Effector CD4-positive, alpha-beta T cell (primary cell): ENCODE measurements at places on chromosomes 13 and 19.

- no peak for DNase-seq
Observed at GRCh38 chr13:87122551-87122950, 548.6 kb upstream of the SLITRK5 start.

GRCh38 chr19:55460670-55461258 lies 678 bp downstream of the ISOC2 start:
- no peak for DNase-seq

DNA sequence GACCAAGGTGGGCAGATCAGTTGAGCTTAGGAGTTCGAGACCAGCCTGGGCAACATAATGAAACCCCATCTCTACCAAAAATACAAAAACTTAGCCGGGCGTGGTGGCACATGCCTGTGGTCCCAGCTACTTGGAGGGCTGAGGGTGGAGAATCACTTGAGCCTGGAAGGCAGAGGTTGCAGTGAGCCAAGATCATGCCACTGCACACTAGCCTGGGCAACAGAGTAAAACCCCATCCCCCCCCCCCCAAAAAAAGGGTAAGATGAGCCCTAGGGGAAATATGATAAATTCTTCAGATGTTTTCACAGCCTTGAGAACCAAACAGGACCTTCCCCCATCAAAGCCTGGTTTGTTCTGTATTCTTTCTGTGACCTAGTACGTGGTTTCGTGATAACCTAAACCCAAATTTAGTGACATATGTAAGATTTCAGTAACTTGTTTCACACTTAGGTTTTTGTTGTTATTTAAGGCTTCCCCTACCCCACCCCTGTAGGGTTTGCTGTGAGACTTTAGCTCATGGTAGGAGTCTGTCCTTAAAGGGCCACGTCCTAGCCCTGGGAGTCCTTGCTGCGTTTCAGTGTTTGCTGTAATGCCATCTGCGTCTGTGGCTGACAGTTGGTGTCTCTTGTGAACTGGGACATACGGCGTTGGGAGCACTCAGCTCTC lies 49.6 kb downstream of the MYO9B start:
- DNase-seq = peak; percentile 42

DNA sequence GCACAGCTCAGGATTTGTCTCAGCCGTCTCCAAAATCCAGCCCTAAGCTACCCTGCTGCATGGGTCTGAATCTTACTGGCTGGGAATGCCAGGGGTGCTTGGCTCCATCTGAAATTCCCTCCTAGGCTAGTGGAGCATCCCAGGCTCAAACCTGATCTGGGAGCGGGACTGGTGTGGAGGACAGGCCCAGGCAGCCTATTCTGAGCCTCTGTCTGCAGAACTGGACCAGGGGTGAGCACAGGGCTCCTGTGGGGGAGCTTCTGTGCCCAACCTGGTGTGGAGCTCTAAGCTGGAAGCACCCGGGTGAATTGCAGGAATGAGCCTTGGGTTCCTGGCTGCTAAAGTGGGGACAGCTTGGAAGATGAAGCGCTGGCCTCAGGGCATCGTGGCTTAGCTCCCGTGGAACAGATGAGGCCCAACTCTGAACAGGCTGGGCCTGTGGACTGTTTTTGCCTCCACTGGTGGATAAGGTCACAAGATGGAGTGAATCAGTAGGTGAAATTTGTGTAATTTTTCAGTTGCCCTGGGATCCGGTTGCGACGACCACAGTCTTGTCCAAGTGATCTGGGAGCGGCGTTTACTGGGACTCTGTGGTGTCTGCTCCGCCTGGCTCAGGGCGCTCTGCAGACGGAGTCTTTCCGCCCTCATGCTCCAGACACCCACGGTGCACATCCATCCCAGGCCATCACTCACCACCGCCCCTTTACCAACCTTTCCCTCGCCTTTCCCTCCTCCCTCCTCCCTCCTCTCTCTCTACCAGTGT lies 79.5 kb downstream of the TEX29 start:
- no peak for DNase-seq

GRCh38 chr13:107534548-107534947 lies 680.8 kb downstream of the LIG4 start:
- DNase-seq = no peak

DNA sequence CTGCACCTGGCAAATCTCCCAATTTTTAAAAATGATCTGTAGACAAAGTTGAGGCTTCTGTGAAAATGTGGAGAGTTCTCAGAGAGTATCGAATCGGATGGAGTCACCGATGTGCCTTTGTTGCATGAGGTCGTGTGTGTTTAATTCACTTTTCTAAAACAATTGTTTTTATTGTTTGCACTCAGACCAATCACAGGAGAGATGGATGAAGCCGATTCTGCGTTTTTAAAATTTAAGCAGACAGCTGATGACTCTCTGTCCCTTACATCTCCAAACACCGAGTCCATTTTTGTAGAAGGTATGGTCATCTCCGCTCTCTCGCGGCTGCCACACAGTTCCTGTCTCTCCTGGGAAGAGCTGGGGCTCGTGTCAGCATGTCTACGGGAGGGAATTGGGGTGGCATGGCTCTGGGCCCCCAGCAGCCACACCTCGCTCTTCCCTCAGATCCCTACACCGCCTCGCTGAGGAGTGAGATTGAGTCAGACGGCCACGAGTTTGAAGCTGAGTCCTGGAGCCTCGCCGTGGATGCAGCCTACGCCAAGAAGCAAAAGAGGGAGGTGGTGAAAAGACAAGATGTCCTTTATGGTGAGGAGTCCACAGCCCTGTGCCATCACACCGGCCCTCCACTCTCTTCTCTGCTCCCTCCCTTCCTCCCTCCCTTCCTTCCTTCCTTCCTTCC lies 47.2 kb downstream of the PEX11G start:
- no peak for DNase-seq

- peak; percentile 14 for DNase-seq
Observed at GRCh38 chr19:19321141-19321577, 530 bp downstream of the MAU2 start.

DNA sequence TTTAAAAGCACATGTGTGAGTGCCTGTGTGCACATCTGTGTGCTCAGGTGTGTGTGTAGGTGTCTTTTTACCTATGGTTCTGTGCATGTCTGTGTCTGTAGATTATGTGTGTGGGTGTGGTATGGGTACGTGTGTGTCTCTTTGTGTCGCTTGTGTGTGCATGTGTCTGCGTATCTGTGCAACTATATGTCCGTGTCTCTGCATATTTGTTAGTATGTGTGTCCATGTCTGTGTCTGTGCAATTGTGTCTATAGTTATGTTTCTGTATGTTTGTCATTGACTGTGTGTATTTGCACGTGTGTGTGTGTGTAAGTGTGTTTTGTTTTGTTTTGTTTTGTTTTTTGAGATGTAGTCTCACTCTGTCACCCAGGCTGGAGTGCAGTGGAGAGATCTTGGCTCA lies 7.3 kb upstream of the KCTD15 start:
- no peak for DNase-seq

- DNase-seq = no peak
Observed at GRCh38 chr13:91813253-91813652, 414.8 kb downstream of the GPC5 start.

GRCh38 chr19:10288662-10289166 lies 1.0 kb upstream of the ICAM5 start:
- DNase-seq = no peak

DNA sequence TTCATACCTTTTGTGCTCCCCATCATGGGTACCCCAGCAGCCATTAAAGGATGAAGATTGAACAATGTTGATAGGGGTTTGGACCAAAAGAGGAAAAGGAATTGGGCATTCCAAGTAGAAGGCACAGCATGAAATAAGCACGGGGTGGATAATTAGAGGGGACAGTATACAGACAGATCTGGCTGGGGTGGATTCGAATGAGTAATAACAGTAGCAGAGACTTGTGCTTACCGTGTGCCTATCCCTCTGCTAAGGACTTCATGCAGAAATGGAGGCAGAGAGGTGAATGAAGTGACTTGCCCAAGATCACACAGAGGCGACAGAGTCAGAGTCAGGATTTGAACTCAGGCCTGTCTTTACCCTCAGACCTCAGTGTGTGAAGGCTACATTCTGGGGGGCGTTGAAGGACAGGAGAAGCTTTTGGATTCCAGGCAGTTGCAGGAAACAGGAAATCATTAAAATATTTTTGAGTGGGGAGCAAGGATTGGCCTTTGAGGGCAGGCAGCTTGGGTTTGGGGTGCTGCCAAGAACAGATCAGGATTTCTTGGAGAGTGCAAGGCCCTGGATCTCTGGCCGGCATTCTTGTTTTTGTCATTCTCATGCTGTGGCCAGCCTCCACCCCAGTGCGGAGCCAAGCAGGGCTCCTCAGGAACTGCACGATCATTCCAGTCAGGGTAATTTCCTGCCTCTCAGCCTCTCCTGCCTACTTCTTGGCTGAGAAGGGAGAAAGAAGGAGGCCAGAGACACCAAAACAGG lies 18.7 kb downstream of the PAF1 start:
- DNase-seq = no peak

GRCh38 chr13:27666951-27667350 lies 45.3 kb downstream of the POLR1D start:
- no peak for DNase-seq

GRCh38 chr19:39498798-39499642 lies at the start of gene DLL3:
Gene DLL3, plus strand, starts transcription at chr19:39498947. Its CDS starts 28 bp downstream, at chr19:39498975.
- no peak for DNase-seq

DNA sequence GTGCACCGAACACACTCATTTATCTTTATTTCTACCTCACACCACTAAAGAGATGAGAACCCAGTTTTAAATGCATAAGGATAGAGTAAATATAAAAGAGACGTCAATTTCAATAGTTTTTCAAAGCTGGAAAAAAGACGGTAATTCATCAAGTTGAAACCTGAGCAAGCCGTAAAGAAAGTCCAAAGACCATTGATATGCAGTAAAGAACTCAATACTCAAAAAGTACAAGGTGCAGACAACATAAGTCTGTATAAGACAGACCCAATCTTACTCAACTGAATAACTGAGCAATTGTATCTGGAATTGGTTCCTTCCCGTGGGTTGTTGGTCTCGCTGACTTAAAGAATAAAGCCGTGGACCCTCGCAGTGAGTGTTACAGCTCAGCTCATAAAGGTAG lies 82.1 kb downstream of the SERP2 start:
- DNase-seq = no peak

GRCh38 chr19:40416918-40417642 lies 3.9 kb upstream of the PRX start:
- no peak for DNase-seq

GRCh38 chr19:57002710-57003109 lies 117.1 kb upstream of the USP29 start:
- no peak for DNase-seq

DNA sequence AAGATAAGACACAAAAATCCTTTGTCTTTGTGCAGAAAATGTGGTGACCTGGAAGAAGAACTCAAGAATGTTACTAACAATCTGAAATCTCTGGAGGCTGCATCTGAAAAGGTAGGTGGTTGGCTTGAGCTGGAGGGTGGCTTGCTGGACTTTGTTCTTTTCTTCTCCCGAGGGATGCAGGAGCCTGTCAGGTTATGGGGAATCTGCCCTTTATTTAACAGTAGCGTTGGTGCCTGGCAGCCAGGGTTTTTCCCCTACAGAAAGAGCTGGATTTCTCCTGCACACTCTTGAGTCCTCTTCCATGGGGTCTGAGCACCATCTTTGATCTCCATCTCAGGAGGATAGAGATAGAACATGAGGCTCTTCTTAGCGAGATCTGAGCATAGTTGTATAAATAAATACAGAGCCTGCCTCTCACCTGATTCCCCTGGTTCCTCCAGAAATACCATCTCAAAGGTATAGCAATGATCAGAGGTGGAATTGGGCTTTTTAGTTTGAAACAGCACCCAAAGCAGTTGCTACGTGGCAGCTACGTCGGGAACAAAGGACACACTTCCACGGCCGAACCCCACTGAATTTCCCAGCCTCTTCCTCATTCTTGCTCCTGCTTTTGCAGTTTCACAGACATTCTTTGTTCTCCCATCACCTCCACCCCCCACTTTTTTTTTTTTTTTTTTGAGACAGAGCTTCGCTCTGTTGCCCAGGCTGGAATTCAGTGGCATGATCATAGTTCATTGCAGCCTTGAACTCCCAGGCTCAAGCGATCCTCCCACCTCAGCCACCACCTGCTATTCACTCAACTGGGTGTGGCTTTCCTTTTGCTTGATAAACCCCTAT lies 12.9 kb downstream of the TPM4 start:
- no peak for DNase-seq

GRCh38 chr13:77860507-77860981 lies 58.1 kb downstream of the EDNRB start:
- no peak for DNase-seq

DNA sequence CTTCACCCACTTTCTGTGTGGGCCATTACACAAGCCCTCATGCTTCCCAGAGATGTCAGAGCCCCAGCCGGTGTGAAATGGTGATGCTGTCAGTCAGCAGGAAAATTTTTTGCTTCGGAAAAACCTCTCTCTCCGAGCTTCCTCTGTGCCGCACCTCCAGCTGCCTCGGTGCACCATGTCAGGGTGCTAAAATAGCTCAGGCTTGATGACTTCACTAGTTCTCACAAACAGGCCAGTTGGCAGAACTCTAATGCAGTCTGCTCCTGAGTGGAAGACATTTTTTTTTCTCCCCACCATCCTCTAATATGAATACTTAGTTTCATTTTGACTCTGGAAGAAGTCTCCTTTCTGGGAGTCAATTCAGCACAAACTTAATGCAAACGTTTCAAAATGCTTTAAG lies 71.3 kb downstream of the KLF12 start:
- DNase-seq = no peak

DNA sequence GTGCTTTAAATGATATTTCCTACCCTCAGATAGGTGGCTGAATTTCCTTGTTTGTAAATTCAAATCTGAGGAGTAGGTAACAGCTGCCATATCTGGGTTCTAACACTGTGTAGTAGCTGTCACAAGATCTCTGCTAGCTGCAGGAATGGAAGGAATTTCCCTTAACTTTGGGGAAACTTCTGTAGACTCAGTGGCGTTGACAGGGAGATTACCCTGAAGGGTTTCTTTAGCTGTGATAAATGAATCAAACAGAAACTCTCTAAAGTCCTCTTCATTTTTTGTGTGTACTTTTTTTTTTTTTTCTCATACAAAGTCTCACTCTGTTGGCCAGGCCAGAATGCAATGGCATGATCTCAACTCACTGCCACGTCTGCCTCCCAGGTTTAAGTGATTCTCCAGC lies 5.3 kb upstream of the EPSTI1 start:
- no peak for DNase-seq

- no peak for DNase-seq
Observed at GRCh38 chr19:18501832-18502231, 20.0 kb downstream of the ELL start.

DNA sequence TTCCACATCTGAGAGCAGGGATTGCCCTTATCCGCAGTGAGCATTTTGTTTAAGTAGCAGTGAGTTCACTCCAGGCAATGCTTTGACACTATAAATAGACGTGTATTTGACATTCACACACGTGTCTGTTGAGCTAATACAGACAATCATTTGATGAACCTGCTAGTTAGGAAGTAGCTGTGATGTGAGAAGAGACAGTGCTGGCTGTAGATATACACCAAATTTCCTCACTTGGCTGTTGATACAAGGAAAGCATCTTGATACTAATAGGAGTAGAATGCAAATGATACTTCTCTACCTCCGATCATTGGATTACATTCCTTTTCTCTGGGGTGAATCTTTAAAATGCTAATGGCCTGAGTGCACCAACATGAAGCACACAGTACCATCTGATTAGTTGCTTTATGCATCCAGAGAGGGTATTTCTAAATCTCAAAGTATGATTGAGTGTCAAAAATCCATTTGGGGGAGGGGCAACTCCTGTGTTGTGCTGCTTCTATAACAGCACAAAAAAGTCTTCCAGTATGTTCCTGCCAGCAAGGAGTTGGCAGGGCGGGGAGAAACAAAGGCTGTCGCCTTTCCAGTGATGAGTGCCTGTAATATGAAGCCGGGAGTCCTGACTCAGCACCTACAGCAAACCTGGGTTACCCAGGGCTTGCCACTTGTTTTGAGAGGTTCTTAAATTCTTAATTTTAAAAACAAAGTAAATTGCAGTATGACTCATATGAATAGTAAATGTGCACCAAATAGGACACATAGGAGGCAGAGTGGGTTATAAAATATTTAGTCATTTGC lies 7.0 kb downstream of the CUL4A start:
- DNase-seq = no peak
